ENCODE measurements at places on chromosomes 7 and 10.

DNA sequence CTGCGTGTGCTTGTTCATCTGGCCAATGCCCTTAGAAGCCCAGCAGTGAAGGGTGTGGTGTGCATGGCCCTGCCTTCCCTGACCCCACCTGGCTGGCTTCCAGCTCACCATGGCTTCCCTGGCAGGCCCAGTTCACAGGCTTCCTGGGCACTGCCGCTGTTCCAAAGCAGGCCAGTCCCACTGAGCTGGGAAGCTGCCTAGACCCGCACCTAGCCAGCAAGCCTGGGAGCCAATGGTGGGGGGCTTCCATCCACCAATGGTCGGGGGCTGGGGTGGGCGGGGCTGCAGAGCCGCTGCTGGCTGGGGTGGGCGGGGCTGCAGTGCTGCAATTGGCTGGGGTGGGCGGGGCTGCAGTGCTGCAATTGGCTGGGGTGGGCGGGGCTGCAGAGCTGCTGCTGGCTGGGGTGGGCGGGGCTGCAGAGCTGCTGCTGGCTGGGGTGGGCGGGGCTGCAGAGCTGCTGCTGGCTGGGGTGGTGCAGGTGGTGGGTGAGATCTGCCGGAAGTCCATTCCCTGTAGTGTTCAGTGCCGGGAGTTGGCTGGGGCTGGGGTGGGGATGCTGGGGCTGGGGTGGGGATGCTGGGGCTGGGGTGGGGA is 12.4 kb downstream of the CALY start:
- DNase-seq: peak; percentile 29

DNA sequence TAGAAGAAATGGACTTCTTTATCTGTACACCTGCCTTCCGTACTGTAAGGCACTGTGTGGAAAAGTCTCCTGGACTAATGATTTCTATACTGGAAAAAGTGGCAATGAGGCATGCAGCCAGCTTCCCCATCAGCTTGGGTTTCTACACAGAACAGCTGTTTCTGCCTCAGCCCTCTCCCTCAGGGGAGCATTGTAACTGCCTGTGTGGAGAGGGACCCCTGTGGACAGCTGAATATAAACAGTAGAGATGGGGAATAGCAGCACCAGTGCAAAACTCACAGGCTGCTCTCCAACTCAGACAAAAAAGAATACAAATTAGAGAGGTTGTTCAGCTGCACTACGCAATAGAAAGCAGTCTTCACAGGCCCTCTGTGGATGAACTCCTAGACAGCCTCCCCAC is 451.3 kb upstream of the MBL2 start:
- DNase-seq: no peak

GRCh38 chr10:75016325-75016724 is 95.1 kb upstream of the SAMD8 start:
- no peak for DNase-seq

DNA sequence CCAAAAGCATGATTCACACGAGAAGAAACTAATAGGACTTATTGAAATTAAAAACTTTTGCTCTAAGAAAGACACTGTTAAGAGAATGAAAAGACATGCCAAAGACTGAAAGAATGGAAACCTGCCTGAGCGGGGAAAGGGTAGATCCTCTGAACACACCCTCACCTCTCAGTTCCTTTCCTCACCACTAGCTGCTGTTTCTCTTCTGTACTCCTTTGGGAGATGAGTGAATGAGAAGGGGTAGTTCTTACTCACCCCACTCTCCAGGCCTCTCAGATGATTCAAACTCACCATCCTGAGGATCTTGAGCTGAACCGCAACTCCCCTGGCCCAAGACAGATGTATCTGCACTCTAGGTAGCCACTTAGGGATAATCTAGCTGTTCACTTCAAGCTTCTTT is 41.9 kb downstream of the IQUB start:
- DNase-seq: no peak

GRCh38 chr10:878333-878759 is 53.2 kb downstream of the LARP4B start:
- DNase-seq: peak; percentile 53

- no peak for DNase-seq
Measured at GRCh38 chr7:92615861-92616260, 25.7 kb upstream of the FAM133B start.
